ENCODE measurements at places on chromosomes 5 and 9. TPM values are rescaled to one million over a fixed set of nuclear protein-coding genes. Genes with fewer than 3 reads are reported as not detected.

DNA sequence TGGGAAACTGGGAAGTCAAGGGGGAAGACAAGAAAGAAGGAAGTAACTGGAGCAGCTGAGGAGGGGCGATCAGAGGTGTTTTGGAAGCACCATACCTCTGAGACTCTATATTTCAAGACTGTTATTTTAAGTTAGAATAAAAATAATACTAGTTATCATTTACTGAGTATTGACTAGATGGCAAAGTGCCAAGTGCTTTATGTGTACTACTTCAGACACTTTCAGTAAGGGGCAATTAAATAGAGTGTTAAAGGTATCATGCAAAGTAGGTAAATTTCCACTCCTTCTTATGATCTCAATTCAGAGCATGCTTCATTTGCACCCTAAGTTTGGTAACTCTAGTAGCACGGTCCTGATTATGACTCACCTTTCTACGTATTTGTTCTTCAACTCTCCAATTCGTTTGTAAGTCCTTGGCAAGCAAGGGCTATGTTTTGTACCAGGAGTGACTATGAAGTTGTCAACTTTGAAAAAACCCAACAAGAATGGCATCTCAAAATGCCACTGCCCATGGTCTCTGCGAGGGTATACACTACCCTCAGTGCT, 152.4 kb upstream of the RAPGEF1 start:
- H3K27ac ChIP-seq = no peak overlapping the region
- H3K4me1 ChIP-seq = no peaks in the 10 kb centered on the region
- H3K27me3 ChIP-seq = no peaks in the 10 kb centered on the region
- no peak for DNase-seq

Gene SVEP1
- not detected for total RNA-seq

- H3K4me3 ChIP-seq = no peak overlapping the region
- peaks cover 20% of the 10 kb centered on the region for H3K4me1 ChIP-seq
- no peaks in the 10 kb centered on the region for H3K27me3 ChIP-seq
- no peak overlapping the region for H3K27ac ChIP-seq
- H3K36me3 ChIP-seq = no peaks in the 10 kb centered on the region
These were observed 32.7 kb upstream of the RIC1 start for GRCh38 chr9:5596173-5596572.

GRCh38 chr9:115126404-115126803, 8.4 kb upstream of the TNC start:
- no peaks in the 10 kb centered on the region for H3K4me1 ChIP-seq
- no peaks in the 10 kb centered on the region for H3K36me3 ChIP-seq
- no peak overlapping the region for H3K4me3 ChIP-seq
- no peak overlapping the region for H3K27ac ChIP-seq
- DNase-seq = no peak

- H3K36me3 ChIP-seq = peaks cover 13% of the 10 kb centered on the region
- no peaks in the 10 kb centered on the region for H3K27me3 ChIP-seq
- H3K4me3 ChIP-seq = no peak overlapping the region
- peaks cover 32% of the 10 kb centered on the region for H3K4me1 ChIP-seq
- H3K27ac ChIP-seq = no peak overlapping the region
These were observed 22.4 kb downstream of the CCL28 start for GRCh38 chr5:43389679-43390329.

Gene F12
- total RNA-seq = 5.4 TPM

DNA sequence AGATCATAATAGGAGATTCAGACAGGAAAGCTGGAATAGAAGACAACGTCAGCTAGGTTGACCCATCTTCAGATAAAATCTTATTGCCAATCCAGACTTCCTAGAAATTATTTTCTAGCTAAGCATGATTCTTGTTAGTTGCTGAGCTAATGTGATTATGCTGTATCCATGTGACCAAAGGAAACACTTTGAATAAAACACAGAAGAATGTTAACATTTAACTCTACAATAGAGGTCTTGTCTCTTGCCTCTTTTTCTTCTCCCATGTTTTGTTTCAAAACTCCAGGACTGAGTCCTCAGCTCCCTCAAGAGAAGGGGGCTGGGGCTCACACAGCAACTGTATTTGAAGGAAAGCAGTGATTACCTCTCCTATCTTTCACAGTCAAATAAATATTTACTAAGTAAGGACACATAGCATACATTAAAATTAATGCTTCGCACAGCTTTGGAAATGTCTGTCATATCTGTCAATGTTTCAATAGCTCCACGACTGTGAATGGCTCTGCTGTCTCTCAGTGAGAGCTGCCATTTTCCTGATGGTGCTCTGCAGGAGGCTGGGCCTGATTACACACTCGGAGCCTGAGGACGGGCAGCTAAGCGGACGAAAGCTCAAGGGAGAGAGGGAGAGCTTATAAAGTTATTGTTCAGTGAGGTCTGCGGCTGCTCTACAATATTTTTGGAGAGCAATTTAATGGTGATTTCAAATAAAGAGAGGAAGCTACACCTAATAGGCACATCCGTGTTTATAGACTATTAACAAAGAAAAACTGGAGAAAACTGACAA, 64.8 kb upstream of the ZNF462 start:
- no peaks in the 10 kb centered on the region for H3K36me3 ChIP-seq
- no peaks in the 10 kb centered on the region for H3K4me1 ChIP-seq
- H3K27ac ChIP-seq = no peak overlapping the region
- H3K27me3 ChIP-seq = no peaks in the 10 kb centered on the region

- no peak overlapping the region for H3K4me3 ChIP-seq
- DNase-seq = no peak
- peaks cover 15% of the 10 kb centered on the region for H3K4me1 ChIP-seq
- no peaks in the 10 kb centered on the region for H3K36me3 ChIP-seq
- no peak overlapping the region for H3K27ac ChIP-seq
These were observed 220.3 kb upstream of the DAPK1 start for GRCh38 chr9:87277346-87277745.

GRCh38 chr5:9348401-9348996, 197.4 kb downstream of the SEMA5A start:
- no peaks in the 10 kb centered on the region for H3K4me1 ChIP-seq
- H3K27me3 ChIP-seq = no peaks in the 10 kb centered on the region
- H3K4me3 ChIP-seq = no peak overlapping the region
- no peak for DNase-seq
- no peaks in the 10 kb centered on the region for H3K36me3 ChIP-seq

DNA sequence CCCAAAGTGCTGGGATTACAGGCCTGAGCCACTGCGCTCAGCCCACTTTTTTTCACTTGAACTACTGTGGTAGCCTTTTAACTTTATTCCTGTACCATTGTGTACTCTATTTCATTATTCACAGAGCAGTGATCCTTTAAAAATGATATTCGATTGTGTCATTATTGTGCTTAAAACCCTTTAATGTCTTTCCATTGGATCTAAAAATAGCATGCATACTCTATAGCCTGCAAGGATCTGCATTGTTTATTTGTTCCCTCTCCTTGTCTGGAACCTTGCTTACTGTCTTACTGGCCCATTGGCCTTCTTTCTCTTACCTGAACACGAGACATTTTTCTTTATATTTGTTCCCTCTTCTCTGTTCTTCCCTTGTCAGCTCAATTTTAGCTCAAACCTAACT, 15.7 kb downstream of the GPBP1 start:
- no peak overlapping the region for H3K4me3 ChIP-seq
- H3K4me1 ChIP-seq = peaks cover 90% of the 10 kb centered on the region
- peaks cover 33% of the 10 kb centered on the region for H3K36me3 ChIP-seq
- H3K27me3 ChIP-seq = no peaks in the 10 kb centered on the region

Gene FBXO38
- total RNA-seq = 34.2 TPM

DNA sequence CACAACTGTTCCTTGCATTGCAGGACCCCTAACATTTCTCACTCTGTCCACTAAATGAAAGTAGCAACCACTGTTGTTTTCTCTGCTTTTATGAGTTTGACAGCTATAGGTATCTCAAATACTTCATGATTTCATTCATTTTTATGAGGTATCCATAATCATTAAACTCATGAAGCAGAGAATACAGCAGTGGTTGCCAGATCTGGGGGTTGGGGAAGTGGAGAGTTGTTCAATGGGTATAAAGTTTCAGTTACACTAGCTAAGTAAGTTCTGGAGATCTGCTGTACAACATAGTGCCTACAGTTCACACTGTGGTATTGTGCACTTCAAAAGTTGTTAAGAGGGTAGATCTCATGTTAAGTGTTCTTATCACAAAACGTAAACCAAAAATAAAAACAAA, 23.4 kb upstream of the CAMK4 start:
- H3K27ac ChIP-seq = no peak overlapping the region
- H3K27me3 ChIP-seq = peaks cover 2% of the 10 kb centered on the region
- no peak for DNase-seq
- no peaks in the 10 kb centered on the region for H3K36me3 ChIP-seq
- peaks cover 23% of the 10 kb centered on the region for H3K4me1 ChIP-seq

Gene DMGDH
- 0.93 TPM for total RNA-seq

Gene NXNL2
- not detected for total RNA-seq

GRCh38 chr9:137673886-137674285, 55.1 kb downstream of the EHMT1 start:
- no peak for DNase-seq
- peaks cover 5% of the 10 kb centered on the region for H3K36me3 ChIP-seq
- no peaks in the 10 kb centered on the region for H3K27me3 ChIP-seq

DNA sequence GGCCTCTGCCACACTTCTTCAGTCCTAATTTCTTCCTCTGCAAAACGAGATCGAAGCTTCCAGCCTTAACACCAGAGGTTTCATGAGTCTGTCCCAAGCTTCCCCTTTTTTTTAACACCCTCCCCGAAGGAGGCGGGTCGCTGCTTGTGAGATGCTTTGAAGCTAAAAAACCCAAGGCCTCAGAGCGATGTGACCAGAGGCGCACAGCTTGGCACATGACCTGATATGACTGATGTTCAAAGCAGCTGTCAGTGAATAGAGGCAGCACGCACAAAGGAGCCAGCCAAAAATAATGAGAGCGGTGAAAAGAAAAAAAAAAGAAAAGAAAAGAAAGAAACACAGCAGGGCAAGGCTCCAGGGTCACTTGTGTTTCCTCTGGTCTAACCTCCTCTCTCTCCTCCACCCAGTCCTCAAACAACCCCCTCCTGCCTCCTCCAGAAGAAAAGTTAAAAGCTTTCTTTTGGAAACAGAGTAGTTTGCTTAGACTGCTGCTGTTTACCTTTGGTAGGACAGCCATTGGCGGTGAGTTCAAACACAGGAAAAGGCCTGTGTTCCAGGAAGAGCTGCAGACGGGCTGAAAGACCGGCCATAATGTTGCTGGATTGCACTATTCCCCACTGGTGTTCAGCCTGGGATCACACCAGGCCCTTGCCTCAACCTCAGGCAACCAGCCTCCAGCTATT, 10.9 kb upstream of the ZNF366 start:
- DNase-seq = peak; percentile 6
- no peak overlapping the region for H3K4me3 ChIP-seq
- H3K27me3 ChIP-seq = peaks cover 8% of the 10 kb centered on the region
- no peak overlapping the region for H3K27ac ChIP-seq

- H3K27ac ChIP-seq = no peak overlapping the region
- H3K27me3 ChIP-seq = no peaks in the 10 kb centered on the region
- H3K4me1 ChIP-seq = peaks cover 84% of the 10 kb centered on the region
- no peak for DNase-seq
- H3K36me3 ChIP-seq = peaks cover 25% of the 10 kb centered on the region
These were observed 6.8 kb downstream of the TENT4A start for GRCh38 chr5:6719896-6720560.

- no peak overlapping the region for H3K4me3 ChIP-seq
- peaks cover 6% of the 10 kb centered on the region for H3K4me1 ChIP-seq
- DNase-seq = no peak
These were observed 6.1 kb downstream of the GPSM1 start for GRCh38 chr9:136333486-136333885.

DNA sequence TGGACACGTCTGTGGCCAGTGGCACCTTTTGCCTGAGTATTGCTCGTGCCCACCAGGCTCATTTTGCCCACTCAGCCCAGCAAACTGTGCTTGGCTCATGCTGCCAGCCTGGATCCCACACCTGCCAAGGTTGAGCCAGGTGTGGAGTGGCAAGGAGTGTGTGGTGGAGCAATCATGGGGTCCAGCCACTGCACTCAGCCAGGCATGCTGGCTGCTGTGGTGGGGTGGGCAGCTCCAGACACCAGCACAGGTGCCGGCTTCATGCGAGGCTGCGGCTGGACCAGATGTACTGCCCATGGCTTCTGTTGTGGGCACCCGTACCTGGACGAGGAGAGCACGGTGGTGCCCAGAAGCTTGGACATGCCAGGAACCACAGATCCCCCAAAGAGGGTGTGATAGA, 364.1 kb downstream of the TMEM38B start:
- no peaks in the 10 kb centered on the region for H3K27me3 ChIP-seq
- no peak overlapping the region for H3K27ac ChIP-seq
- no peak overlapping the region for H3K4me3 ChIP-seq
- no peak for DNase-seq

All from activated naive CD4-positive, alpha-beta T cell treated with anti-CD3 and anti-CD28 coated beads for 36 hours (primary cell).